ENCODE measurements at places on chromosomes 11 and 22.

- no peak for DNase-seq
Measured at GRCh38 chr11:66287889-66288670, 863 bp downstream of the YIF1A start.

DNA sequence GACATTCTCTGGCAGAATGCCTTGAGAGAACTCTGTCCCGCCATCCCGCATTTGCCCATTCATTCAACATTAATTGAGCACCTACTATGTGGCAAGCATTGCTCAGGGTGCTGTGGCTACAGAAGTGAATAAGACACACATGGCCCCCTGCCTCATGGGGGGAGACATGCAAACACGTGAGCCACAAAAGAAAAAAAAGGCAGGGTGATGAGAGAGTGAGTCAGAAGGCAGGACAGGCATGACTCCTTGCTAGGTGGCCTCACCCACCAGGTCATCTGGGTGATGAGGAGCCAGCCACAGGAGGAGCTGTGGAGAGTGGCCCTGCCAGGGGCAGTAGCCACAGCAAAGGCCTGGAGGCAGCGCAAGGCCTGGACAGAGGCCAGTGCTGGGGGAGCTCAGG lies 4.9 kb downstream of the CHRM4 start:
- no peak for DNase-seq

- peak; percentile 73 for DNase-seq
Measured at GRCh38 chr22:42560781-42561180, 7.0 kb downstream of the SERHL2 start.

DNA sequence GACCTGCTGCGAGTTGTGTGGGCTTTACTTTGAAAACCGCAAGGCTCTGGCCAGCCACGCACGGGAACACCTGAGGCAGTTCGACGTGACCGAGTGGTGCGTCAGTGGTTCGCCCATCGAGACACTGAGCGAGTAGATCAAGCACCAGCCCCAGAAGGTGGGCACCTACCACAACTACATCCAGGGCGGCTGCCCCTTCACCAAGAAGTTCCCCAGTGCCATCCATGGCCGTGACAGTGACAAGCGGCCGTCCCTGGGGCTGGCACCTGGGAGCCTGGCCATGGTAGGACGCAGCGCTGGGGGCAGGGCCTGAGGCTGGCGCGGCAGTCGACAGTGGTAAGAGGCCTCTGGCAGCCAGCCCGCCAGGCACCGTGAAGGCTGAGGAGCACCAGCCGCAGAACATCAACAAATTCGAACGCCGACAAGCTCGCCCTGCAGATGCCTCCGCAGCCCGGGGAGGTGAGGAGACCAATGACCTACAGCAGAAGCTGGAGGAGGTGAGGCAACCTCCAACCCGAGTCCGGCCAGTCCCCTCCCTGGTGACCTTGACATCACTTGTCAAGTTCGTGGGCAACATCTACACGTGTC lies 545.2 kb upstream of the CCDC179 start:
- no peak for DNase-seq

- DNase-seq, result no peak
Measured at GRCh38 chr11:70328556-70328955, 58.1 kb downstream of the PPFIA1 start.

DNA sequence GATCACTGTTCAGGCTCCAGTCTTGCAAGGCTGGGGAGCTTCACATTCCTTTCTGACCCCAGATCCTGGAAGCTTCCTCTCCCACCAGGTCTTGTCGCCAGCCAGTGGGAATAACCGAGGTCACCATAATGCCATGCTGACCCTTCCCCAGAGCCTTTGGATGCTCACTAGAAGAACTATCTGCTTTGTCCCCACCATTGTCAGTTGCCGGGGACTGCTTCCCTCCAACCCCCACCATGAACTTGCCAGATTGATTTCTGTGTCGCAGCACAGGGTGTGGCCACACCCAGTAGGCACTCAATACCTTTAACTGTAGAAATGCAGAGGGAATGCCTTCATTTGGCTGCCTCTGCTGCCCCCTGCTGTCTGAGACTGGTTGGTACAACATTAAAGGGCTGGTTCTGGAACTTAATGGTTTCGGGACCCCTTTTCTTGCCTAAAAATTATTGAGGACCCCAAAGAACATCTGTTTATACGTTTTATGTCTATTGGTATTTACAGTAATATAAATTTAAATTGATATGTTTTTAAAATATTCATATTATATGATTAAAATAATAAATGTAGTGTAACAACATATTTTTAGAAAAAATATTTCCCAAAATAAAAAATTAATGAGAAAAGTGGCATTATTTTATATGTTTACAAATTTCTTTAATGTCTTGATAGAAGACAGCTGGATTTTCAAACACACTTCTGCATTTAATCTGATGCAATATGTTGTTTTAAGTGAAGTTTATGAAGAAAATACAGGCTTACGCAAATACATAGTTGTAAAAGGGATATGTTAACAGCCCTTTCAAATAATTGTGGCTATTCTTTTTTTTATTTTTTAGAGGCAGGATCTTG lies 6.7 kb upstream of the GDPD5 start:
- peak; percentile 80 for DNase-seq

- DNase-seq, result no peak
Measured at GRCh38 chr22:19957445-19957844, 15.8 kb upstream of the TXNRD2 start.

DNA sequence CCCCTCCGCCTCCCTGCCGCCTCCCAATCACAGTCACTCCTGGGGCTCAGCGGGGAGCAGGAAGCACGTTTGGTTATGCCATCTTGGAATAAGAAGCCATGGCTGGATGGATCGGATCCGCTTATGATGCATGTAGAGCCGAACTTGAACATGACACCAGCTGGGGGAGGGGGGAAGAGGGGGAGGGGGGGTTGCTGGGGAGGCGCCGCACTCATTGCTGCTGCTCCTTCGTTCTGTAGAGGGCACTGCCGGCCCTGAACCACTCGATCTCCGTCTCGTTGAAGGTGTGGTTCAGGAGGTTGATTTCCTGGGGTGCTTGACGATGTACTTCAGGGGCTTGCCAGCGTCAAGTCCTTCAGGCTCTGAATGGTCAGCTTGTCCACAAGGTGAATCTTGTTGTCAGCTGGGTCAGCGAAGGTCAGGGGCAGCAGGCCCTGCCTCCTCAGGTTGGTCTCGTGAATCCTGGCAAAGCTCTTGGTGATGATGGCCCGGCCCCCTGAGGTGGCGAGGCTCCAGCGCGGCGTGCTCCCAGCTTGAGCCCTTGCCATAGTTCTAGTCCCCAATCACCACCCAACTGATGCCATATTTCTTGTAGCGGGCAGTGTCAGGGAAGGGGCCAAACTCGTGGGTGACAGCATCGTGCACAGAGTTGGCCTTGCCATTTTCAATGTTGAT lies 476.9 kb upstream of the ISX start:
- DNase-seq, result no peak

GRCh38 chr11:10564696-10565318 lies 3.7 kb downstream of the LYVE1 start:
- DNase-seq, result no peak

- no peak for DNase-seq
Measured at GRCh38 chr11:2463766-2464277, 19.0 kb downstream of the KCNQ1 start.

DNA sequence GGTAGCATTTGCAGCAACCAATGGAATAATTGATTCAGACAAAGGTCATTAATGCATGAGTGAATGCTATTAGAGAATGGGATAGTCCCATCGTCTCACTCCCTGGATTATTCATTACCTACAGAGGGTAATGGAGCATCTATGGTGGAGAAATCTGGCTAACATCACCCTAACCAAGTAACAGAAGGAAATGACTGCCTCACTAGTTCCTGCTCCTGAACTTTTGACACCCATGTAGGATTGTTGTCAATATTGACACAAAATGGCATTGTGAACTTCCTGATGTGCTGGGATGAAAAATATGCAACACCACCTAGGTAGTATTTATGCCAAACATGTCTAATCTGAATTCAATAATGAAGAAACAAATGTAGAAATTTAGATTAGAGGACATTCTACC lies 44.0 kb upstream of the KIRREL3 start:
- DNase-seq, result no peak

DNA sequence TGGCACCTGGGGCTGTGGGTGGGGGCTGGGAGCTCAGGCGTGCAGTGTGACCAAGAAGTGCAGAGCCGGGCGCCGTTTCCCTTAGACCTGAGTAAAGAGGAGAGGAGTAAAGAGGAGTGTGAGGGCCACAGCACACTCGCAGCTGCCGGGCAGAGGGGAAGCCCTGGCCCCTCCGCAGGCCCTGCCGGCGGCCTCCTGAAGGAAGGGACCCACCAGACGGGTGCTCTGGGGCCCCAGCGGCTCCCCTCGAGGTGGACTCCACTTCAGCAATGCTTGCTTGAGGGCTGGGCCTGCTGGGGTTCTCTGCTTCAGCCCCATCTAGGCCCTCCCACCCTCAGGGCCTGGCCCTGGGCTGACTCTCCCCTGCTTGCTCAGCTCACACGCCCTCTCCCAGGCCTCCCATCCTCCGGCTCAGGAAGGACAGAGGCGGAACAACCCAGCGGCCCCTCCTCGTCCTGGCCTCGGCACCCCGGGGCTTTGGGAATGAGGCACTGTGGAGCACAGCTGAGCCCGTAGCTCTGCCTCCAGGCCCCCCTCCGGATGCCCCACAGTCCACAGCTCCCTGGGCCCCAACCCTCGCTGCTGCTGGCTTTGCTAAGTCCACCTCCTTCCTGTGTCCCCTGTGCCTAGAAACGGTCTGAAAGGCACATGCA lies 1198.7 kb downstream of the BRD1 start:
- no peak for DNase-seq

DNA sequence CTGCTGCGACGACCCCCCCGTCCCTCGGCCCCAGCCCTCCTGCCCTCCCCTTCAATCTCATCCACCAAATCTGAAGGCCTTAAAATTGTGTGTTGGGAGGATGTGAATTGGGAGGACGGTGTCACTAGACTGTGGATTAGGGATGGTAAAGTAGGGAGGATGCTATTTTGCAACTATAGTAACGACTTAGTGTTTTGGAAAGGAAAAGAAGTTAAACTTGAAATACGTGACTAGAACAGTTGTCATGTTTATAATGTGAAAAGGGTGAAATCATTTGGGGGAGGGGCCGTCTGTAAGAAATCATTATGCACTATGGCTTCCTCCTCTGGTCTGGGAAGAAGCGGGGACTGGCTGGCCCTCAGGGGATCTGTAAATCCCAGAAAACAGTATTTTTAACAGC lies 43.4 kb upstream of the NNMT start:
- no peak for DNase-seq

- no peak for DNase-seq
Measured at GRCh38 chr11:70538641-70539359, 140.5 kb downstream of the CTTN start.

DNA sequence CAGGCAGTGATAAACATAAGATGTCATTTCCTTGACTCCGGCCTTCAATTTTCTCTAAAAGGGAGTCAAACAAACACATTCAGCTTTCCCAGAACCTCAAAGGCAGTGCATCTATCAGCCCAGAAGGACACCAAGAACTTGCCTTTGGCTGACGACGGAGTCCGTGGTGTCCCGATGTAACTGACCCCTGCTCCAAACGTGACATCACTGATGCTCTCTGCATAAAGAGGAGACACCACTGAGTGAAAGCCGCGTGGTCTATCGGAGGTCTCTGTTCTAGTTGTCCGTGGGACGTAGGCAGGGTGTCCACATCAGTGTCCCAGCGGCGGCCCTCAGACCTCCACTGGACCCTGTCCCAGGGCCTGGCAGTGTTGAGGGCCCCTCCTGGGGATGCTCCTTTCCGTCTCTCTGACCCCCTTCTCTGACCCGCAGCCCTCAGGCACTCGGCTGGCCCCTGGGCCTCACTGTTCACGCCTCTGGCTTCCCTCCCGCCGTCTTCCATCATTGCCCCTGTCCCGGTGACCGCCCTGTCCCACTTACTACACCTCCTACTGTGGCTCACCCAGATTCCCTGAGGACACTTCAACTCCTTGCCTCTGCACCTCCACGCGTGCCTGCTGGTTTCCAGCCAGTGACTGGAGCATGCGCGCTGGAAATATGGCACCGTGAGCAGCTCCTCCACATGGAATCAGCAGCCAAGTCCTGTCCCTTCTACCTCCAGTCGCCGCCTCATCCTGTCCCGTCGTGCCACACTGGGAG lies 70.4 kb downstream of the NCAPD3 start:
- DNase-seq, result no peak

GRCh38 chr22:20758688-20759087 lies 15.2 kb upstream of the SERPIND1 start:
- no peak for DNase-seq
